ENCODE measurements at places on chromosomes 2 and 18.

GRCh38 chr2:127137741-127138140, 30.8 kb upstream of the BIN1 start:
- DNase-seq, result no peak

GRCh38 chr2:14621114-14621513, 11.4 kb upstream of the LRATD1 start:
- DNase-seq, result no peak

DNA sequence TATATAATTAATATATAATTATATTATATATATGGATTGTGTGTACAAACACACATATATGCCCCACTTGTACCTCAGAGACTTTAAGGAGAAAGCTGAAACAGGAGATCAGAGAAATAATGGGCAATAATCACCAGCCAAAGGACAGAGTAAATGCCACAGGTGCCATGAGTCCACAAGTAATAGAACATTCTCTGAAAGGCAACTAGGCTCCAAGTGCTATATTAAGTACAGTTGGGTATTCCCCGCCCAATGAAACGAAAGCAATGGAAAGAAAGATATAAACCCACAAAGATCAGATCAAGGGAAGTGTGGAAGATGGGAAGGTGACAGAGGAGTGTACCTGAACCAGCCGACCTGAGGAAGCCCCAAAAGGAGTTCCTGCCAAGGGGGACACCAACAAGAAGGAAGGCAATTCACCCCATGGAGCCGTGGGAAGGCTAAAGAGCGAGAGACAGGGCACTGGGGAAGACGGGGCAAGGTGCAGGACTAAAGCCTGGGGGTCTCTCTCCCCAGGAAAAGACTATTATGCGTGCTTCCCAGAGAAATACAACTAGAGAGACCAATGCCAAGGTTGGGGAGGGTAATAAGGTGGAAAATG, 19.0 kb downstream of the DYM start:
- no peak for DNase-seq

DNA sequence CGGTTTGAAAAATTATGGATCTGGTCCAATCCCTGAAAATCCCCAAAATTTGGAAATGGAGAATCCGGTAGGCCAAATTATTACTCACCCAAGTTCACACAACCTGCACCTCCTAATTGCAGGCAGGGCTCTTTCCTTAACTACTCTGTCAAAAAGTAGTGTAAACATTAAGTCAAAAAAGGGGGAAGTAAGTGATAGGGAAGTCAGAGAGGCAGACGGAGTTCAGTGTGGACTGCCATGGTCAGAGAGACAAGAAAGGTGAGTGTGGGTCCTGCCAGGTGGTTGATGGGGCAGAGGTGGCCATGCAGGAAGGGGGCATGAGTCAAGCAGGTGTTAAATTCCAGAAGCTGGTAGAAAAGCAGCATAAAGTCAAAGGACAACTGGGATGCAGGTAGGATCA, 104.7 kb upstream of the STPG4 start:
- no peak for DNase-seq

- peak; percentile 30 for DNase-seq
These were observed 108.1 kb upstream of the SERPINE2 start for GRCh38 chr2:224147174-224147573.

DNA sequence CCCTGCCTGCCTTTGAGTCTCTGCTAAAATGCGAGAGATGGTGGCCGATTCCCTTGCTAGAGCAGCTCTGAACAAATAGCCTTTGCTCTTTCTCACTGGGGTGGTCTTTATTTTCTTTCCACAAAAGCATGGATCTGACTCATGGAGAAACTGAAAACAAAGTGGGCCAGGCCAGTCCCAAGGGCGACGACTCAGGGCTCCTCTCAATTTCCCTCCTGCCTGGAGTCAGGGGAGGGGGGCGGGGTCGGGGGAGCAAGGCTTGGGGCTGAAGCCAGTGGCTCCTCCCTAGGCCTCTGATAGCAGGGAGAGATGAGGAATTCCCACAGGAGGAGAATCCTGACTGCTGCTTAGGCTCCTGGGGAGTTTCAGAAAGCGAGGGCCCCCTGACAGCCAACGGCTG, 17.1 kb upstream of the IL1R2 start:
- DNase-seq, result no peak

DNA sequence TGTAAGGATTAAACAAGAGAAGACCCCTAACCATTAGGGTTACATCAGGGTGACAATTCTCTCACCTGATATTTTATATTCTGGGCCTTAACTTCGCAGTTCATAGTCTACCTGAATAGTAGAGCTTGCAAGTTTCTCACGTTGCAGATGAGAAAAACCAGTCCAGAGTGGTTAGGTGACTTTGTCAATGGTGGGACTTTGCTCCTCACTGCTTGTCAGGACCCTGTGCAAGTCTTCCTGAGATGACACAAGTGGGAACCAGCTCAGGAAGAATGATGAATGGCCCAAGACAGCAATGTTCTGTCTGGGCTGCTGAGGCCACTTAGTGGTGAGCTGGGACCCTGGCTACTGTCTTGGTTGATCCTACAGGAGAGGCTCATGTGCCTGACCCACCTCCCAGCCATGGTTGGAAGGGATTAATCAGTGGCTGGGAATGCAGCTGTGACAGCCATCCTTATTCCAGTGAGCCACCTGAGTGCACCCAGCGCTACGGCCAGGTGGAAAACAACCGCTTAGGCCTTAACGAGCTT, 16.9 kb downstream of the LGALSL start:
- DNase-seq, result no peak

GRCh38 chr2:45578056-45578843, 32.8 kb downstream of the SRBD1 start:
- peak; percentile 59 for DNase-seq

DNA sequence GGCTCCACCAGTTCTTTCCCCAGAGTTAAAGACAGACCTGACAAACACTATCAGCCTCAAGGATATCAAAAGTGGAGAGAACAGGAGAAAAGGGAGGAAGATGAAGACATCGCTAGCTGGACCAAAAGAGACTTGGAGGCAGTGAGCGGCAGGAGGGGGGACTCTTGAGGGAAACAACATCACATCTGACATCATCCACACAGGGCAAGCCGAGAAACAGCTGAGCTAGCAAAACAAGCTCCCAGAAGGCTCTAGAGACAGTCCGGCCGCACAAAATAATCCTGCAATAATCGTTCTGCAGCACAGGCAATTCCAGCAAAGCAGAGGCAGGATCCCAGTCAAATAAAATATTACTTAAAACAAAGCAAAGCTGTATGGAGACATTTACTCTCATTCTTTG, 239.8 kb downstream of the EN1 start:
- DNase-seq, result no peak

DNA sequence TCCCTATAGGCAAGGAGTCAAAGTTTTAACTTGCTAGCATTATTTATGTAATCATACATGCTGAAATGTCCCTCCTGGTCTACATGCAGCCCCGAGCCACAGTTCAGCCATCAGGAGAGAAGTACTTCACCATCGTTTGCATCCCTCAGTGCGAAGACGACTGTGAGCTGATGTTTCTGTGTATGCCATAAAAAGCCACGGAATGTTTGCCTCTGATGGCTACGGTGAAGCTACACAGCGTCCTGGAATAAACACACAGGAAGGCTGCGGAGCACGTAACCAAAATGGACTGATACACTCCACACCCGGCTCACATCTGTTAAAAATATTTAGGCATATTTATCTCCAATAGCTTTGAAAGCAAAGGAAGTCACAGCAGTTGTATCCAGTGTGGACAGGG, 4.3 kb upstream of the SALL3 start:
- no peak for DNase-seq

DNA sequence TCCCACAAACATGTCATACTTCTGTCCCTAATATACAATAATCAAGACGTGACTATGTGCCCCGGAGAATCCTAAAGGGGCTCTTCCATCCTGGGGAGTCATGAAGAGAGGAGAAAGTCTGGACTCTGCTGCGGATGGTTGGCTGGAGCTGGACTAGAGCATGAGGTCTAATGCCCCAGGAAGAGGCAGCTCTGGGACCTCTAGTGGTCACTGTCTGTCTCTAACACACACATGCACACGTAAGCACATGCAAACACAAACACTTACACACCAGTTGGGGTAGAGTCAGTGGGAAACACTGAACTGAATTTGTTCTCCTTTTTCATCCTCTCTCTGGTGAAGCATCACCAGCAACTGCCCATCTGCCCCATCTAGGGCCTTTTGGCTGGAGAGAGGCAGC, 271.6 kb downstream of the TDRD15 start:
- no peak for DNase-seq

DNA sequence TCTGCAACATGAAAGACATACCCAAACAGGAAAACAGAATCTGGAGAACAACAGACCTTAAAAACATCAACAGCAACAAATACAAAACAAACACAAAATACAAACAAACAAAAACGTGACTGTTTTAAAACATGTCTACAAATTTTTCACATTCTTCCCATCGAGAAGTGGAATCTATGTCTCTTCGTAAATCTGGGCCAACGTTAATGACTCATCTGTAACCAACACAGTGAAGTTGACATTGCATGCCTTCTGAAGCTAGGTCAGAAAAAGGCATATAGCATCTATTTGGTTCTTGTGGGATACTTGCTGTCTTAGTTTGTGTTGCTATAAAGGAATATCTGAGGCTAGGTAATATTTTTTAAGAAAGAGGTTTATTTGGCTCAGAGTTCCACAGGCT, 269.0 kb upstream of the FBXO11 start:
- peak; percentile 70 for DNase-seq

GRCh38 chr2:220662431-220662830, 909.7 kb downstream of the EPHA4 start:
- no peak for DNase-seq

GRCh38 chr2:52918551-52918950, 849.1 kb upstream of the CHAC2 start:
- DNase-seq, result peak; percentile 93

GRCh38 chr18:75376004-75376403, 51.5 kb downstream of the SMIM21 start:
- DNase-seq, result no peak

- DNase-seq, result no peak
These were observed 35.0 kb downstream of the CERS6 start for GRCh38 chr2:168490946-168491605.

DNA sequence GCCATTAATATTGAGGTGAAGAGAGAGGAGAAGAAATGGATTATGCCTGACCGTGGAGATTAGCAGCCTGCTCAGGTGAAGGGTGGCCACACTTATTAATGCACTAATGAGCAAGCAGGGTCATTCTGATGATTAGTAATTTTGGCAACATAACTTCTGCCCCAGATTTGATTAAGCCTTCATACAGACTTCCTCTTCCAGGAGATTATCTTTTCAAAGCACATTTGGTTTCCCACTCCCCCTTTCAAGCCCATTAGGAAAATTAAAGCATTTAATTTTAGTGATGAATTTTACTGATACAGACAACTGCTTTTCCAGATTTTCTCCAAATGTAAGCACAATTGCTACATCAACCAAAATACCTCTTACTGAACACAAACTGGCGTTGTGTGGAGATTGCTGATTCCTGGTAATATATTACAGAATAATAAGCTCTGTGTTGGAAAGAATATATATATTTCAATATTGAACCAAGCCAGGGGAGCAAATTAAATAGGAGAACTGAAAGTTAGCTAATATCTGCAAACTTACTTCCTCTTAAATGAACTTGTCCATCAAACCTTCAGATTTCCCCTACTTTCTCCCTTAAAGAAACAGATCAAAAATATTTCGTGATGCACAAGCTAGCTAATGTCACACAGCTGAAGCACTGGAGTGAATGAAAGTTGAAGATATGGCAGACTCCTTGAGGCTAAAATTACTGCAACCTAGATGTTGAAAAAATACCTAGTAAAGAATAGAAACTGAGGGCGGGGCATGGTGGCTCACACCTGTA, 140.8 kb downstream of the FAM210A start:
- no peak for DNase-seq

- DNase-seq, result peak; percentile 40
These were observed 354.8 kb downstream of the MEIS1 start for GRCh38 chr2:66789741-66790140.

All from IMR-90 (cell line).